ENCODE measurements at places on chromosomes 1 and 21.

- no peak for DNase-seq
Measured at GRCh38 chr21:35748678-35749314, 311.5 kb downstream of the SETD4 start.

DNA sequence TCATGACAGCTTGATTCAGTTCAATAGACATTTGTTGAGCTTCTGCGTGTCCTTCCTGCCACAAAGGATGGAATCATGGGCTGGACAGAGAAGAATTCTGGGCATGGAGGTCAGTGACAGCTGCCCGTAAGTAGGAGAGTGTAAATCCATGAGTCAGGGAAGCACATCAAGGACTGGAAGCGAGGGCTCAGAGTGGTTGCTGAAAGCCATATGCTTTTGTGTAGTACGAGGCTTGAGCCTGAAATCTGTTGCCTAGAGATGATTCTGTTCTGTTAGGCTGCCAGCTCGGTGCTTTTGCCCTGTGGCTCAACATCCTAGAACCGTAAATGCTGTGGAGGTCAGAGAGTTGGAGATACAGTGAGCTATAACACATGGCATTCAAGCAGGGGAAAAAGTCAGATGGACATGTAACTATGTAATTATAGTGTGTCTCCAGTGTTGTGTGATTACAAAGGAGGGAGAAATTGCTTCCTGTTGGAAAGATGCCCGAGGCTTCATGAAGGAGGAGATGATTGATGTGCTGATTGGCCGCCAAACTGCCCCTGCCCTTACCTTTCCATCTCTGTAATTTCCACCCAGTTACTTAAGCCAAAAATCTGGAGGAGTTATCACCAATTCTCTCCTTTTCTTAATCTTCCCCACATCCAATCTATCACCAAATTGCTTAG, 92.8 kb upstream of the CACNA1E start:
- peak; percentile 30 for DNase-seq

GRCh38 chr1:232560940-232561339, 69.0 kb downstream of the SIPA1L2 start:
- DNase-seq: no peak

GRCh38 chr1:10694274-10694632, 102.2 kb downstream of the CASZ1 start:
- no peak for DNase-seq

DNA sequence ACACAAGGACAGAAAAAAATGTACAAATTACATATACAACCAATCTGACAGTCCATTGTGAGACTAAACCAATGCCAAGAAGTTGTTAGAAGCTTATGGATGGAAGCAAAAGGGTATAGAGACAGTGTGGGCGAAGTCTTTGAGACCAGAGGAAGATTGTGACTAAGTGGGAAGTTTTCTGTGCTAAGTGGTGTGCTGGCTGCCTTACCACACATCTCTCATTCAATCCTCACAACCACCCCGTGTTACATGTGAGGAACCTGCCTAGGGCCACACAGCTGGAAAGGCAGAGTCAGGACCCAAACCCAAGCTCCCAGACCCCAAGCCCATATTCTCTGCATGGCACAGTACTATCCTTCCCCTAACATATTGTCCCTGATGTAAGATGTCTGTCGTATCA, 53.5 kb upstream of the DUSP10 start:
- no peak for DNase-seq

- DNase-seq: peak; percentile 76
Measured at GRCh38 chr1:228166170-228166936, 749 bp downstream of the IBA57 start.

GRCh38 chr1:115138271-115138670, 49.0 kb upstream of the TSPAN2 start:
- no peak for DNase-seq

DNA sequence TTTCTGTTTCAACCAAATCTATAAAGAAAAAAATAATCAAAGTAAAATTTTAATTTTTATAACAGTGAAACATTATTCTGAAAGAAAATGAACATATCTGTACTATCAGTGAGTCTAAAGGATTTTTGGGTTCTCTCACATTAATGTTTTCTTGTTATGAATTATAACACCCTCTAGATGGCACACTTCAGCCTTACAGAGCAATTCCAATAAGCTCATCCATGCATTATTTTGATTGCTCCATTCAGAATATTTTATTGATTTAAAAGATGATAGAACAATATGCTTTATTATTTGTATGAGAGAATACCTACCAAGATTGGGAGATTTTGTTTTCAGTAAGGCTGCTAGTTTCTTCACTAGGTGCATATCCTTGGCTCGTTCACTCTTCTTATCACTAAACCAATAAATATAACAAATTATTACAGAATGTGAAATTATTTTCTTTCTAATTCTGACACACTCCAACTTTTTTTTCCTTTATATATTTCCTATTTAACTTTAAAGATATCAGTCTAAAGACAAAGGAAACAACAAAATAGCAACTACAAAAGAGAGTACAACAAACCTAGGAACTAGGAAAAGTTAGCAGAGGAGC, 82.4 kb downstream of the RAB3GAP2 start:
- peak; percentile 27 for DNase-seq

GRCh38 chr1:156657741-156658319, 15.9 kb downstream of the BCAN start:
- no peak for DNase-seq

- no peak for DNase-seq
Measured at GRCh38 chr1:19044975-19045831, 88.7 kb upstream of the IFFO2 start.

- no peak for DNase-seq
Measured at GRCh38 chr1:29117381-29117780, 6.3 kb downstream of the TMEM200B start.

DNA sequence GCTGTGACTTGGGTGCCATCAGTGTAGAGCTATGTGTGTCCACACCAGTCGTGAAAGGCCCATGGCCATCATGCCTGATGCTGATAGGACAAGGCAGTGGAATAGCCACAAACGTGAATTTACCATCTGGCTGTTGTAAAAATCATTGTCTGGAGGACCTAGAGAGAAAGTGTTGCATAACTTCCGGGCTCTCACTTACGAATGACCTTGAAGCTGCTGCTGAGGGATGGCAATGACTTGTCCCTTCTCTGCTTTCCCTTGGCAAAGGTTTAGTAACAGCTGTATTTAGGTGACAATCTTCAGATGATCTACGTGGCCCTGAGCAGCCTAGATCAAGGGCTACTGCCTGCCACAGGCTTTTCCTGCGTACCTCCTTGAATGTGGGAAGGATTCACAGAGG, 5.8 kb downstream of the ATP1B1 start:
- no peak for DNase-seq

- no peak for DNase-seq
Measured at GRCh38 chr1:235402457-235403200, 35.4 kb downstream of the TBCE start.

- DNase-seq: no peak
Measured at GRCh38 chr1:39799770-39800470, 11.3 kb upstream of the BMP8B start.

All from LNCaP clone FGC (cell line).